ENCODE measurements at places on chromosomes 3 and 15.

DNA sequence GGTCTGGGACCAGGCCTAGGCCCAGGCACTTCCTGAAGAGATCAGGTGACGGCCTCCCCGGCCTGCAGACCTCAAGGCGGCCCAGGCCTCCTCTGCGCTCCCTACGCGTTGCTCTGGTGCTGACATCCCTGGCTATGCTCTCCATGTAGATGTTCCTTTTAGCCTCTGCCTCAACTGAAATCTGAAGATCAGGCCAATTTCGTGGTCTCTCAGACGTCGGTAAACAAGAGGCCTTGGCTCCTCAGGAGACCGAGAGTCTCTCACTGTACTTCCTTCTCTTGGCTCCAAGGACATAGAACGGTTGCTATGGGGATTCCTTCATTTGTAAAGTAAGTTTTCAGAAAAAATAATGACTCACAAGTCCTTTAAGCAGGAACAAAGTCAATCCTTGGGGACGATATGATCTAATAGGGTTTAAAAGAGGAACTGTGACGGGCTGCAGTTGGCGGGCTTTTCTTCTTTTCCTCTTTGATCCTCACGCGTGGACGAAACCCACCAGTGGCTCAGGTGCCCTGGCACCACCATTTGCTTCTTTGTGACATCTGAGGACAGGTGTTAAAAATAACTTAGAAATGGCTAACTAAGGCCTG lies 55.6 kb upstream of the CGNL1 start:
- no peak for DNase-seq

DNA sequence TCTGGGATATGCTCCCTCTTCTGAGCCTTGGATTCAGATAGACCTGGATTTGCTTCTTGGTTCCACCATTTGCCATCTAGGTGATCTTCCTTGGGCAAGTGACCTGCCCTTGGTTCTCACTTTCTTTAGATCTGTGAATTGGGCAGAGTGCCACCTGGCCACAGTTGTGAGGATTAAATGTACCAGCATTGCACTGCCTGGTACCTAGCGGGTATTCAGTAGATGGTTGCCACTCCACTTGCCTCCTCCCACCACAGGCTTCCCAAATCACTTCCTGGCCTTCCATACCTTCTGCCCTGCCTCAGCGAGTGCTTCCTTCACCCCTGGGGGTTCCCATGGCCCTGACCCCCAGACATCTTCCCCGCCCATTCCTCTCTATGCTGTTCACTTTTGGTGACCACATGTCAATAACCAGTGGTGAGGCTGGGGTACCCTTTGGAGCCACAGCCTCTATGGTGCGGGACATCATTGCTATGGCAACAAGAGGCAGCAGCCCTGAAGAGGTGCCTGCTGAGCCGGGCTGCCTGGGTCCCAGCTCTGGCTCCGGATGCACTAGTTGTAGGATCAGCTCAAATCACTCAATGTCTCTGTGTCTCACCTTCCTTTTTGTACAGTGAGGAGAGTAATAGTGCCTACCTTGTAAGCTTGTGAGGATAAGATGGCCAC lies 40.5 kb downstream of the CMTM7 start:
- no peak for DNase-seq

DNA sequence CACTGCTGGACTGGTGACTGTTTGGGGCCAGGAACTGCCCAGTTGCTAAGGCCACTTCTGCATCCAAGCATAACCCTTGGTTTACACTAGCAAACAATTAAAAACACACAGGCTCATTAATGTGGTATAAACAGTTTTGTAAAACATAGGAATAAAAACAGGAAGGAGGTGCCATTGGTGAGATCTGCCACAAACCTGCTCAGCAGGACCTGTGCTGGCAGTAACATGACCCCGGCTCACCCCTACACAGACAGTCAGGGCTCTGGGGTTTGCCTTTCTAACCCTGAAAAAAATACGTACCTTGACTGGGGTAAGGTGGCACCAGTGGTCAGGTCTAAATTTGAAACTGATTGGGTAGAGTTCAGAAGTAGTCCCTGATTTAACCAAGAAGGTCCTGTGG lies 76.2 kb downstream of the ATP1B3 start:
- no peak for DNase-seq

- DNase-seq: peak; percentile 13
Observed at GRCh38 chr3:188689101-188689574, 482.6 kb upstream of the TPRG1 start.

GRCh38 chr15:82709081-82709420 lies 624 bp downstream of the AP3B2 start:
- DNase-seq: no peak

DNA sequence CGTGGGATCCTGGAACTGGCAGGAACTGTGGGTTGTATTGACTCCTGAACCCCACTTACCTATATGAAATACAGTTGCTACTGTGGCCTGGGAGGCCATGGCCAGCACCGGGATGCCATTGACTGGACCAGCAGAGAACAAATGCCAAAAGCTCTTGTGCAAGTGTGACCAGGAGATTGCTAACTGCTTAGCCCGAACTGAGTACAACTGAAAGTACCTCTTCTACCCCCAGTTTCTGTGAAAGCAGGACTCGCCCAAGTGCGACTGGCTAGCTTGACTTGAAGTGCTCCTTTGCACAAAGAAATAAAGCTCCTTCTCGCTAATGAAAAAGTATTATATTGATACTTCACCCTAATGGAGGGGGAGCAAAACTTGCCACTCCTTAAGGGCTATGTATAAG lies 101.3 kb upstream of the ATP11B start:
- no peak for DNase-seq

- no peak for DNase-seq
Observed at GRCh38 chr15:99385005-99385669, 133.9 kb downstream of the LRRC28 start.

DNA sequence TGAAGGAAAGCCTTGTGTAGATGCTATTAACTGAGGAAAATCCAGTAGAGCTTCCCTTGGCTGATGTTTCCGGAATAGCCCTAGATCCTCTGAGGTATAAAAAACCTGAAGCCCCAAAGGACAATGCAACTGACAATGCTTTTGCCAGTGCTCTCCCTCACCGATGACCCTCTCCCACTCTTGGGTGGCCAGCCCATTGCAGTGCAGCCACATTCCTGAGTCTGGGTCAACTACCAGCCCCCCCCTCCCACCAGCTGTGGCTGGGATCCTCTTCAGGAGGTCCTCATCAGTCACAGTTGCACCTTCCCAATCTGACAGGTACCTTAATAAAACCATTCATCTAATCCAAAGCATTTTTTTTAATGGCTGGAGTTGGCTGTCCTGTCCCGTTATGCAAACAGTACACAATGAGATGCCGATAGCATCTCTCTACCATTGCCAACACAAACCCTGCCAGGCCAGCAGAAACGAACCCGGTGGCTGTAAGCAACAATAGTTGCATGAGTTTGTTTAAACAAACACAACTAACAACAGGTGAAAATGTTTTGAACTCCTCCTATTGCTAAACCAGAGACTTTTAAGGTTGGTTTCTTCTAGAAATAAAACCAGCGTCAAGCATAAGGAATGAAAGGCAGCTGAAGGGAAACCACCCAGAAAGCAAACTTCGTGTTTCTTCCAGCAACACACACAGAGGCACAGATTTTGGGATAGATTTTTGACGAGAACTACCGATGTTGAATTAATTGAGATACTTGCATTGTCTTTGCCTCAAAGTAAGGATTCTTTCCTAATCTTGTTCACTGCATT lies 128.3 kb upstream of the ARHGEF3 start:
- DNase-seq: no peak

- no peak for DNase-seq
Observed at GRCh38 chr3:118978393-118978758, 56.3 kb downstream of the IGSF11 start.

DNA sequence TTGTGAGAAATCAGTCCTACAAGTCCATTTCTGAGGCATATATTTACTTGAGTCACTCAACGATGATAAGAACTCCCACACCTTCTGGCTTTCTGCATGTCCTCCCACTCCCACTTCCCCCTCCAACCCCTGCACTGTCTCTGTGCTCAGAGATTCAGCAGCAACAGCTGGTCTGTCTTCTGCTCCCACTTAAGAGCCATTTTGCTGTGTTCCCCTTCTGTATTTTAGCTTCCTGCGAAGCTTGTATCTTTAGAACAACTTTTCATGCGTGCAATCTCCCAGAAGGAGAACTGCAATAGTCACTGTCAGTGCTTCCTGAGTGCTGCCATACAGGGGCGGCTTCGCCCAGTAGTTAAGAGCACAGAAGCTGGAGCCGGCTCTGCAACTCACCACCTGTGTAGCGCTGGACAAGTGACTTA lies 90.0 kb upstream of the SPATA12 start:
- no peak for DNase-seq

DNA sequence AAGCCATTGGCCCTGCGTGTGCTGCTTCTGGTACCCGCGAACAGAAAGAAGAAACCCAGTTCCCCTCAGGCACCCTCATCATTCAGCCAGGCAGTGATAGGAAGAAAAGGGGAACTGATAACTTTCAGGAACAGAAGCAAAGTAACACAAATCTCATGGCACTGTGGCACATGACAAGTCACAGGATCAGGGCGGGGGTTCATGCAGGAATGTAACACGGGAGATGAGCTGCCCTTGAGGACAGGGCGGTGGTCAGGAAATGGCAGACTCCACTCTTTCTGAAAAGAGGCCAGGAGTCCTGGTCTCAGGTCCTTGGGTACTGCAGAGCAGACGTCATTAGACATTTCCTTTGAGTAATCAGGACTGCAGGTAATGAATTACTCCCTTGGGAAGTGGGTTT lies 95.5 kb downstream of the CCNL1 start:
- no peak for DNase-seq

DNA sequence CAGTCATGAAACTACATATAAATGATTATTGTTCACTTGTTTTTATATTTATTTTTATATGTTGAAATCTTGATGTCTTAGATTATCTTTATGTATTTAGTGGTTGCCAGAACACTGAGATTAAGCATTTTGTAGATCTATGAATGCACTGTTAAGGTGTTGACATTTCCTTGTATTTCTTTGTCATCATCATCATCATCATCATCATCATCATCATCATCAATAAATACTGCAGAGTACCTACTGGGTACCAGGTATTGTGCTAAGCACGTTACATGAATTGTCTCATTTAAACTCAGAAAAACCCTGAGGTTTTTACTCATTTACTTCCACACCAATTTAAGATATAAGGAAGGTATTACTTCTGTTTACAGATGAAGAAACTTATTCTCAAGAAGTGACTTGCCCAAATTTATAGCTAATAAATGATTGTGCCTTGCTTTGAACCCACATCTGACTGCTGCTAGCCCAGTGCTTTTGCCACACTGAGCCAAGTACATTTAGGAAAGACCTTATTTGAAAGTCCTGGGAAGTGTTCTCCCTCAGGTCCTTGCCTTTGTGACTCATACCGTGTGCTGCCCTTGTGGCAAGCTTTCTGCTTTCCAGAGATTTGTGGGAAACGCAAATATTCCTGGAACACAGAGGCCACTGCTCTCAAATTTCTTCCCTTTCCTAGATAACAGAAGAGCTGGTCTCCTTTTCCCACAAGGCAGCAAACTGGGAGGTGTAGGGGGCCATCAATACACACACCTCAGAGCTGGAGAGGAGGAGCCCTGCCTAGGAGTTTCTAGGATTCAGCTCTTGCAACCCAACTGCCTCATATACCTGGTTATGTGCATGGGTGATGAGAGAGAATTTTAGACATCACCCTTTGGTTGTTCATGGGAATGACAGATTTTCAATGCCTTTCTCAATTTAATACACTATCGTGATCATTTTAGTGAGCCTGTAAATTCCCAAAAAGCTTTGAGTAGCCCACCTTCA lies 115.4 kb upstream of the C15orf61 start:
- DNase-seq: no peak

- no peak for DNase-seq
Observed at GRCh38 chr3:101859882-101860448, 10.7 kb downstream of the NFKBIZ start.

- peak; percentile 16 for DNase-seq
Observed at GRCh38 chr3:9351709-9352126, 11.1 kb upstream of the THUMPD3 start.

- DNase-seq: no peak
Observed at GRCh38 chr15:35755237-35755802, 209.4 kb upstream of the DPH6 start.

All from body of pancreas (tissue), 4 donors.